ENCODE measurements at places on chromosomes 5 and 9. TPM values are rescaled to one million over a fixed set of nuclear protein-coding genes. Genes with fewer than 3 reads are reported as not detected.

GRCh38 chr5:42059778-42060464 lies 134.8 kb downstream of the FBXO4 start:
- no peak overlapping the region for H3K27ac ChIP-seq
- H3K27me3 ChIP-seq: no peaks in the 10 kb centered on the region
- no peaks in the 10 kb centered on the region for H3K4me1 ChIP-seq
- H3K4me3 ChIP-seq: no peak overlapping the region
- no peak for DNase-seq

- no peak overlapping the region for H3K27ac ChIP-seq
- no peaks in the 10 kb centered on the region for H3K36me3 ChIP-seq
Observed at GRCh38 chr5:115069087-115069968, 100.4 kb downstream of the TRIM36 start.

The TLE1 gene
- total RNA-seq: 91.0 TPM

DNA sequence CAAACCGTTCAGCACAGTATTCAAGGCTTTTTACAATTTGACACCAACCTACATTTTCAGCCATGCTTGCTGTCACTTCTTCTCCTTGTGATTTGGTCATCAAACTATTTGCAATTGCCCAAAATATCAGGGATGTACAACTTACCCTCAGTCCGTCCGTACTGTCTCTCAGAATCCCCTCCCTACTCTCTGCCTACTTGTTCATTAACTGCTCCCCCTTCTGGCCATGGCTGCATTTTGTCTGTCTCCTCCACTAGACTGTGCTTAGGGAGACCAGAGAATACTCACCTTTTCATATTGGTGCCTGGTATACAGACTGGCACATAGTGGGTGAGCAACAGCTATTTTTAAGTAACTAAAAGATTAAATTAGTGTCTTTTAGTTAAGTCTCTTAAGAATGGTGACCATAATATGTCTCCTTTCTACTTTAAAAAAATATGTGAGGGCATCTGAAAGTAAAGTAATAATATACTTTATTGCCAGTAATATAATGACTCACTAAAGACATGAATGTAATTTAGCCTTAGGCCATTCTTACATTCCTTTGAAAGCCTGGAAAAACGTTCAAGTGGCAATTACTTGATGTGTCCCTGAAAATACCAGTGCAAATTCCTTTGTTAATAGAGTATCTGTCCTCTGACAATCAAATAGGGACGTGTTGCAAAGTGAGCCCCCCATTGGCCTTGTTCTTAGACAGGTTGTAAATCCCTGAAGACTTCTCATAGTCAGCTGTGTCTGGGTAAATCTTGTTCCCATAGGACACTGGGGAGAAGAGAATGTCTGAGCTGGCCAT lies 27.8 kb downstream of the PRLR start:
- no peak overlapping the region for H3K4me3 ChIP-seq
- H3K27ac ChIP-seq: no peak overlapping the region
- H3K4me1 ChIP-seq: no peaks in the 10 kb centered on the region

GRCh38 chr5:52993367-52993766 lies 4.2 kb downstream of the ITGA2 start:
- no peak overlapping the region for H3K4me3 ChIP-seq
- H3K4me1 ChIP-seq: no peaks in the 10 kb centered on the region
- H3K27me3 ChIP-seq: 0 out of 2 replicates have a peak, but pooled peaks cover 4% of the 10 kb centered on the region
- no peak overlapping the region for H3K27ac ChIP-seq

The CREB3 gene
- 26.5 TPM for total RNA-seq

- H3K27me3 ChIP-seq: no peaks in the 10 kb centered on the region
- H3K4me3 ChIP-seq: no peak overlapping the region
- H3K36me3 ChIP-seq: no peaks in the 10 kb centered on the region
- H3K27ac ChIP-seq: no peak overlapping the region
Observed at GRCh38 chr9:18335825-18336224, 138.1 kb upstream of the ADAMTSL1 start.

DNA sequence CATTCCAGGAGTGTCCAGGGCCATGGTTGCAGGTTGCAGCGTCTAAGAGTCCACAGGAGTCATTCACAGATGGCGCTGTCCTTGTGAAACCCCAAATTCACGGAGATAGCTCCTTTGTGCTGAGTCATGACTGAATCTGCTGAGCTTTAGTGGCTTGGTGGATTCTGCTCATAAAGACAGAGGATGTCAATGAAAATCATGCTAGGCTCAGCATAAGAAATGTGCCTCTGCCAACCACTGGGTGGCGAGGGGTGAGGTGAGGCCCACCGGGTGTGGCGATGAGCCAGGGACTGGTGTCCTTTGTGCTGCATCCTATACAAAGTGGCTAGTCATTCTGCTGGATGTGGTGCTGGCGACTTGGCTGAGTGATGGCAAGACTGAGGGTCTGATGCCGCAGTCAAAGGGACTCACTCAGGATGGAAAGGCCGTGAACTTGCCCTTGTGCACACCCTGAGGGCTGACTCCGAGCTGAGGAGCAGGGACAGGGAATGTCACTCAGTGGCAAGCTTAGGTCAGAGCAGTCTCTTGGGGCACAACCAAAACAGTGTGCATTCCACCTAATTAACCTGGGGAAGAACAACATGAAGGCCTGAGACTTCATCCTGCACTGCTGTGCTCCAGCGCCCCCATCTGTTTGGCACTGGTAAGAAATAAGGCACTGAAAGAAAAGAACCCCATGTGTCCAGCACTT lies 71.5 kb downstream of the DAP start:
- H3K36me3 ChIP-seq: no peaks in the 10 kb centered on the region
- DNase-seq: peak; percentile 87
- H3K4me3 ChIP-seq: no peak overlapping the region
- H3K27me3 ChIP-seq: no peaks in the 10 kb centered on the region
- H3K27ac ChIP-seq: peak overlapping the region; percentile 32
- H3K4me1 ChIP-seq: no peaks in the 10 kb centered on the region

The LHX3 gene
- total RNA-seq: not detected

The NUTM2G gene
- total RNA-seq: 0.25 TPM

Measured in H1 (cell line).